ENCODE measurements at places on chromosomes 2 and 18.
A peak's percentile ranks its signal among the peaks of the same experiment; 100 is the strongest.

DNA sequence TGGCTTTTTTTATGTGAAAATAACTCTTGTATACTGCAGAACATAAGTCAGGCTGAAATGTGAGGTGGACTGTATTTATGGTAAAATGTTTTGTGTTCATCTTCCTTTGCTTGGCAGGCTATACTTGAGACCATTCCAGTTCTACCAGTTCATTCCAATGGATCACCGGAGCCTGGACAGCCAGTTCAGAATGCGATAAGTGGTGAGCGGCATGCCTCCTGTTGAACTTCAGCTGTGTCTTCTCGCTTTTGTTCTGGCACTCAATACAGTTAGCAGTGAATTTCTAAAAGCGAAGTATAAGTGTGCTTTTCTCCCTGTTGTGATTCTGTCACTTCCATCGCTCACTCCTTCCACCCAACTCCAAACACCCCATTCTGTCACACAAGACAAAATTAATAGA lies 138.5 kb downstream of the ARHGAP28 start:
- DNase-seq: no peak

DNA sequence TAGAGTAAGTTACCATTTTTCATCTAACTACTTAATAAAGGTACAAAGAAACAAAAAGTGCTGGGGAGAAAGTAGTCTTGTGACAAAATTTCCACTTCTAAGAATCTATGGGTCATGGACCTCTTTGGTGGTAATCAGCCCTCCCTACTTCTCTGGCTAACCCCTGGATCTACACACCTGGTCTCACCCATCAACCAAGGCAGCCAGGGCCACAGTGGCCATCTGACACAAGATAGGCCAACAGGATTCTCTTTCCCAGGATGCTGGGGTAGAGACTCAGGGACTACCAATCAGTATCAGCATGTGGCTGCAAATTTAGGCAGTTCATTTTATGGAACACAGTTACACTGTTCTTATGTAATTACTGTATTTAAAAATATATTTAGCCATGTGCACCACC lies 17.8 kb downstream of the RNF149 start:
- no peak for DNase-seq

GRCh38 chr2:87995756-87996155 lies 20.6 kb downstream of the RNU2-63P start:
- DNase-seq: no peak

DNA sequence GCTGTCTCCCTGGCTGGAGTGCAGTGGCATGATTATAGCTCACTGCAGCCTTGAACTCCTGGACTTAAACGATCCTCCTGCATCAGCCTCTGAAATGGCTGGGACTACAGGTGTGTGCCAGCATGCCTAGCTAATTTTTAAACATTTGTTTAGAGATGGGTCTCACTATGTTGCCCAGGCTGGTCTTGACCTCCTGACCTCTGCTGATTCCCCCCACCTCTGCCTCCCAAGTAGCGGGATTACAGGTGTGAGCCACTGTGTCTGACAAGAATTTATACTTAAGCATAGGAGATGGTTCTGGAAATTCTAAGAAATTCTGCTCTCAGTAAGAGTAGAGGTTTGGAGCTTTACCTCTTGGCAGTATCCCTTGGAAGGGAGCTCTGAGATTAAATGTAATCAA lies 18.2 kb downstream of the MTHFD2 start:
- DNase-seq: no peak

DNA sequence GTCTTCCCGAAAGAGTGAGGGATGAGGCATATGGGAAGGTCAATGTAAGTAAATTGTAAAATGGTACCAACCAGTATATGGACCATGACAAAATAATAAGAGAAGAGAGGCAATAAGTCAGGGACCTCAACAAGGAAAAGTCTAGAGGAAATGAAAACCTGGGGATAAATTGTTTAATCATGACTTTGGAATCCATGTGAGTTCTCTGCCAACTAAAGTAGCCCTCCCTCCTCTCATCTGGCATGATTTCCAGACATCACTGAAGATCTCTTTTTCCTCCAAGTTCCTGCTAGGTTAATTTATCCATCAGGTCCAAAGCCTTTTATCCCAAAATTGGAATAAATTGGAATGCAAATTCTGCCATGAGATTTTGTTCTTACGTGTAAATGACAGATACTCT lies 417.9 kb downstream of the NRXN1 start:
- no peak for DNase-seq

DNA sequence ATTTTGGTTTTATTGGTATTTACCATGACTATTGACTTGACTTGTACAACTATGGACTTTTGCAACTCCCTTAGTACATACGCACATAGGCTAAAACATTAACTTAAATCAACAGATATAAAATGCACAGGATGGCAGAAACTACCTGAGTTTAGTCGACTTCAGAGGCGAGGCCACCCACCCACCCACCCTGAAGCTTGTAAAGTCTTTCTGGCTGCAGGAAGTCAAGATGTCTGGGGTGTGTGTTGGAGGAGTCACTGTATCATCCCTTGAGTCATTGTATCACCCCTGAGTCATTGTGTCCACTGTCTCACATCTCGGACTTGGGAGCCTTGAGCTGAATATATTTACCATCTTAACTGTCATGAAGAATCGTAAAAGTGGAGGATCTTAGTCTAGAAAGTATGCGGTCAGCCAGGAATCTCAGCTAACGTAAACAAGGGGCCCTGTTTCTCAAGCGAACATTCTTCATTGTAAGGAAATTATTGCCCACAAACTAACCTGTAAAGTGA lies 140.0 kb upstream of the ST6GAL2 start:
- DNase-seq: peak; percentile 90

- peak; percentile 46 for DNase-seq
These were observed 501 bp downstream of the RETREG2 start for GRCh38 chr2:219178377-219179175.

- no peak for DNase-seq
These were observed 511.3 kb downstream of the FBXO15 start for GRCh38 chr18:73636355-73636754.

- no peak for DNase-seq
These were observed 10.7 kb upstream of the ADCY3 start for GRCh38 chr2:24930768-24931167.

DNA sequence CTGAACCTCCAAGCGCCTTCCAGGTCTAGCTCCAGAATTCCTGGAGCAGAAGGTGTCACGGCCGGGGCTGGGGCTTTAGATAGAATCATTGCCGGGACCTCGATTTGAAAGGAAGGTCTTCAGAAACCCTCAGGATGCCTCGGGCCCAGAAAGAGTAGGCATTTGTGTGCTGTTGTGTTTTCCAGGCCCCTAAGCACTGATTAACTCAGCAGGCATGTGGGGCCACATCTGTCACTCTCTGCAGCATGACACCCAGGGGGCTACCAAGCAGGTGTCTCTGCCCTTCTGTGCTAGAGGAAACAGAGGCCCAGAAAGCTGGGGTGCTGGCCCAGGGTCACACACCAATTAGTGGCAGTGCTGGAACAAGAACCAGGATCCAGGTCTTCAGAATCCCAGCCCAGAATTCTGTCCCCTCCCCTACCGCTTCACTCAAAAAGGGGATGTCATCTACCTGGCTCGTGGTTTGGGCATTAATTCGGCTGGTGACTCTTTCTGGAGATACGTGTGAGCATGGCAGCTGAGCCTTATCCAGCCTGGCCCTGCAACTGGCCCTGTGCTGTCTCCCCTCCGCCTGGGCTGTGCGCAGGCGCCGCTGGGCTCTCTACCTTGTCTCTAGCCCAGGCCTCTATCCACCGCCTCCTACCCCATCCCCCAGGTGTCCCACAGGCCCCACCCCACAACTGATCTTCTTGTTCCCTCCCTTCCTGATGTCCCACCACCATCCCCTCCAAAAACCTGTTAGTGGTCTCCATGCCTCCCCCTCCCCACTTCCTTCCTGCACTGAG lies 245.4 kb downstream of the ATAD2B start:
- DNase-seq: no peak

- no peak for DNase-seq
These were observed 23.7 kb downstream of the B3GNT2 start for GRCh38 chr2:62219407-62220159.

DNA sequence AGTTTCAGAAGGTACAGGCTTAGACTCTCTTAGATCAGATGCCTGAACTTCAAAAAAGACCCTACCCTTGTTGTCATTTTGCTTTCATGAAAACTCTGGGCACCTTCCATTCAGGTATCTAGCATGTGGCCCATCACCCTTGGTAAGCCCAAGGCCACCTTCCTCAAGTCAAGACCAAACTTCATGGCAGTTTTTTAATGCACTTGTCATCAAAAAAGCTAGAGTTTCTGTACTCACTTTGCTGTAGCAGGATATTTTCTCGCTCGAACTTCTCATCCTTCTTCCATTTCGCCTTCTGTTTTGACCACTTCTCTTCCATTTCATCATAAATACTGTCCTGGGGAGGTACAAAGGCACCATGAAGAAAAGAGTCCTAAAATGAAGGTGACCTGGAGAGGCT lies 48.2 kb downstream of the FLACC1 start:
- no peak for DNase-seq

DNA sequence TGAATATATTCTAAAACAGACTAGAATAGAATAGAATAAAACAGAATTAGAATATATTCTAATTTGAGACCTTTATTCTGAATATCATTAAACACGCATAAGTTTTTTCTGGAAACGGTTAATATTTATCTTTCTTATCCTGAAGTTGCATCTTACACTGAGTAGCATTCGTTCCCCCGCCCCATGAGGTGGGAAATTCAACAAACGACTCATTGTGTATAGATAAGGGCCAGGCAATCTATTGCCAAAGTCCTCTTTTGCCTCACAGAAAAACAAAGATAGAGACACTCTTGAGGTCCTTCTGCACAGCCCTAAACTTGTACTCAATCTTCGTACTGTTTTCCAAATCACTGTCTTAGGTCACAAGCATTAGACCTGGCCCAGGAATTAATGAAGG lies 98.1 kb downstream of the COL6A3 start:
- DNase-seq: no peak

DNA sequence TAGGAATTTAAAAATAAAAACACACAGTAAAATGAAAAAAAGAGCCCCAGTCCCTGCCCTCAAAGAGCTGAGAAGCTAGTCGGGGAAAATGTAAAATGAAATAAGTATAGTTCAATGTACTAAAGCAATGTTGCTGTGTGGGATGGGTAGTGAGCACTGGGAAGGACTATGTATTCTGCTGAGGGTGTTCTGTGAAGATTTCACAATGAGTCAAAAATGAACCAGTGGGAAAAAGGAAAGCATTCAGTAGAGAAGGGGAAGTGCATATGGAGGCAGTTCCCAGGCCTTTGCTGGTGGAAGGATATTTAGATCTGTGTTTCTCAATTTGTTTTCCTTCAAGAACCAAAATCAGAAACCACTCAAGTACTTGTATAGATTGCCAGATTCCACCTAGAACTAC lies 1094.7 kb upstream of the KLHL29 start:
- DNase-seq: no peak

DNA sequence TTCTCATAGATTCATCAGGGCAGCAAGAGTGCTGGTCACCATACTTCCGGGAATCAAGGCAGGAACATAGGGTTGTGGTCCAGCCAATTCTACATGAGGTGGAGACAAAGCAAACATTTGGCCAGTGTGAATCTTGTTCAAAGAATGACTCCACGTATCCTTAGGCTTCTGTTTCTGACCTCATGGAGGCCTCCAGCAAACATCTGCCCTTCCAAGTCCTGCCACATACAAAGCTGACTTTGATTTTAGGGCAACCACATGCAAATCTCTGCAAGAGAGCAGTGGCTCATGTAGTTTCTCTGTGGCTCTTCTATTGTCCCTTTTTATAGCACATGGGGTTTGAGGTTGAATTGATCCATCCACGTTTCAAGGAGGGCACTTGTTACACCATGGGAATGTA lies 132.1 kb upstream of the MMADHC start:
- no peak for DNase-seq

- DNase-seq: no peak
These were observed 601.2 kb upstream of the ZNF804A start for GRCh38 chr2:183996825-183997793.

DNA sequence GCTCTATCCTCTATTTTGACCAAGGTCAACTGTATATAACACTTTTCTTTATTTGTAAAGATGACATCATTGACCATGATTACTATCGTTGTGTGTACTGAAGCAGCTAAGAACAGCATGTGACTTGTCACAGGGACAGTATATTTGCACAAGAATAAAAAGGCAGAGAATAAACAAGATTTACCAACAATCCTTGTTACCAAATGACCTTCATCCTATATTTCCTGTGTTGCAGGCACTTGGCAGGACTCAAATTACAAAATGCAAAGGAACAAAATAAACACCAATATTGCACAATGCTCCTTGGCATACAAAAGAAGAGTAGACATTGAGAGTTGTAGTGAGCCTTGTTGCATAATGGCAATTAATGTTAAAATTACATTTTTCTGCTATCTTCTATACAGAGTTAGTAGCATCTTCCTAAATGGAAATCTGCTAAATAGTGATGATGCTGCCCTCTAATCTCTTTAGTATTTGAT lies 61.8 kb downstream of the RFTN2 start:
- DNase-seq: no peak

GRCh38 chr2:134836986-134837385 lies 1.4 kb upstream of the ACMSD start:
- peak; percentile 90 for DNase-seq

- no peak for DNase-seq
These were observed 7.1 kb upstream of the NPPC start for GRCh38 chr2:231932985-231933915.

DNA sequence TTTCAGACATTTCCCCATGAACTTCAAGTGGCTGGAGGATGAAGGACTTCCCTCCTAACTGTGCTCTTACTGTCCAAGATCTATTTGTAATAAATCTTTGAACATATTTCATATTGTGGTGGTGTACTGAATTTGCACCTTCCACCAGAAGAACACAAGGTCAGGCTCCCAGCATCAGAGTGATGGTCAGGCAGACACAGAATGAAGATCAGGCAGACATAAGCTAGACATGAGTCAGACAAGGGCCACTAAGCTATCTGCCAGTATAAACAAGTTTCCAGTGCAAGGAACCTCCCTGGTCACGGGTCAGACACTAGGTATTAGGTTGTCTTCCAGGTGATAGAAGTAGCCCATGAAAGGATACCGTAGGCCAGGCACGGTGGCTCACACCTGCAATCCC lies 20.0 kb downstream of the AQP12B start:
- no peak for DNase-seq

DNA sequence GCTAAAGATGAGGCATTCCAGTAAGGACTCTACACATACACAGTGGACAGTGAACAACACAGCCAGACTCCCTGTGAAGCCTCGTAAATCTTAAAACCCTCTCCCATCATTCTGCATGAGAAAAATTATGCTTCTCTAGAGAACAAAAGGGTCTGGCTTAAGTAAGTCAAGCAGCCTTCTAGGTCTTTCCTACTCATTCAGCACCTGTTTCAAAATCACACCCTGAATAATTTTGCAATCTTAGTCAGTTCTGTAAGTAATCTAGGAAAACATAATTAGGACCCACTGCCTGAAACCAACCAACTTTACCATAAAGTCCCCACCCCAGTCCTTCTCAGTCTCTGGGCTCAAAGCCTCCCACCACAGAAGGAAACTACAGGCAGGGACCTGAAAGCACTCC lies 19.7 kb downstream of the IAH1 start:
- DNase-seq: no peak

- no peak for DNase-seq
These were observed 57.9 kb downstream of the INPP5D start for GRCh38 chr2:233117811-233118647.

Data from EL (cell line).